A673 (cell line): ENCODE measurements at places on chromosomes 5 and 9.

GRCh38 chr9:132970324-132971062 lies 8.0 kb upstream of the GFI1B start:
- no peaks in the 10 kb centered on the region for H3K36me3 ChIP-seq
- peaks cover 35% of the 10 kb centered on the region for H3K27me3 ChIP-seq
- H3K4me3 ChIP-seq, result no peak overlapping the region
- no peaks in the 10 kb centered on the region for H3K4me1 ChIP-seq
- no peak overlapping the region for H3K27ac ChIP-seq
- no peak for DNase-seq

DNA sequence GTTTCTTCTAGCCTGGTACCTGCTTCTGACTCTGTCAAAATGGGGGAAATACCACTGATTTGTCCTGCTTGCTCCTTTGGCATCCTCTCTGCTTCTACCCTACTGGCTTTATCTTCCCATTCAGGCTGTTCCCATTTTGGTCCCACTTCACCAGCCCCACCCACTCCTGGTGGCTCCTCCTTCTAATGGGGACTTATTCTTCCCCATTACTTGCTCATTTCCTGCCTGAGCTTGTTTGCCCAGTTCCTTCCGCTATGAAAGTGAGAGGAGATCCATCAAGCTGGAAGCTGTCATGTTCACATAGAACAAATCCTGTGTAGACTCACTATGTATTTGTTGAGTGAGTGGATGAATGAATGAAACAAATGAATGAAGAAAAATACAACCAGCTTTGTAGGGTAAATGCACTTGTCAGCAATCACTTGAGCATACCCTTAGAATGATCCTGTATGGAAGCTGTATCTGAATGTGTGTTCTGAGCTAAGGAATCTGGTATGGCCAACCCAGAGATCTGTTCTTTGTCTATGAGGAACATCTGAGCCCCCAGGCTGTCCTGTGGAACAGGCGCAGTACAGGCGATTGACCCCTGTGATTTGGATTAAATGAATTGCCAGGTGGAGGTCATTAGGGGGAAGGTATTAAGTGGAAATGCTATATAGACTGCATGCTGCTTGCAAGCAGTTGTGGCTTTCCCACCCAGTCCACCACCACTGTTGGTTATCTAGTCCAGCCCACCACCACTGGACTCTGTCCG lies 89.5 kb downstream of the APBA1 start:
- H3K36me3 ChIP-seq, result no peaks in the 10 kb centered on the region
- no peaks in the 10 kb centered on the region for H3K4me1 ChIP-seq
- no peak overlapping the region for H3K27ac ChIP-seq
- H3K4me3 ChIP-seq, result no peak overlapping the region
- no peaks in the 10 kb centered on the region for H3K27me3 ChIP-seq

DNA sequence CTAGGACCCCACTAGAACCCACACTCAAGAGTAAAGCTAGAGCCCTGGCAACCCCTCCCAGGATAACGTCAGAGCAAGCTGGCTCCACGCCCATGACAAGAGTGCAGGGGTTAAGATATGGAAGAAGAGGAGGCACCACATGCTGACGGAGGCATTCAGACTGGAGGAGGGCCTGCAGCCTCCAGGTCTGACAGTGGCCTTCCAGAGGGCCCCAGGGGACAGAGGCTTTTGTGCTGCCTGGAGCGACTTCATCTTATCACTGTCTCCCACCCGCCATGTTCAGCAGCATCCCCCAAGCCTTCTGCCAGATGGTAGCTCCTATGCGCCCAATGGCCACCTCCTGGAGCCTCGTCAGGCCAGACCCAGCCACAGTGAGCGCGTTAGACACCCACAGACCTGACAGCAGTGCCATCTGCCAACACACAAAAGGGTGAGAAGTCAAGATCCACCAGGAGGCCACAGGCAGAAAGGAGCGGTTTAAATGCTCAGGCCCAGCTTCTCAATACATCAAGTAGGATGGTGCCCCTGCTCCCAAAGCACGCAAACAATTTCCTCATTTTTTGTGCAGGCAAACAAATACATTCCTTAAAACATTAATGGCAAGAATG lies 65.8 kb downstream of the C5orf15 start:
- H3K27ac ChIP-seq, result no peak overlapping the region
- H3K4me1 ChIP-seq, result peaks cover 51% of the 10 kb centered on the region
- no peaks in the 10 kb centered on the region for H3K27me3 ChIP-seq
- H3K4me3 ChIP-seq, result no peak overlapping the region

DNA sequence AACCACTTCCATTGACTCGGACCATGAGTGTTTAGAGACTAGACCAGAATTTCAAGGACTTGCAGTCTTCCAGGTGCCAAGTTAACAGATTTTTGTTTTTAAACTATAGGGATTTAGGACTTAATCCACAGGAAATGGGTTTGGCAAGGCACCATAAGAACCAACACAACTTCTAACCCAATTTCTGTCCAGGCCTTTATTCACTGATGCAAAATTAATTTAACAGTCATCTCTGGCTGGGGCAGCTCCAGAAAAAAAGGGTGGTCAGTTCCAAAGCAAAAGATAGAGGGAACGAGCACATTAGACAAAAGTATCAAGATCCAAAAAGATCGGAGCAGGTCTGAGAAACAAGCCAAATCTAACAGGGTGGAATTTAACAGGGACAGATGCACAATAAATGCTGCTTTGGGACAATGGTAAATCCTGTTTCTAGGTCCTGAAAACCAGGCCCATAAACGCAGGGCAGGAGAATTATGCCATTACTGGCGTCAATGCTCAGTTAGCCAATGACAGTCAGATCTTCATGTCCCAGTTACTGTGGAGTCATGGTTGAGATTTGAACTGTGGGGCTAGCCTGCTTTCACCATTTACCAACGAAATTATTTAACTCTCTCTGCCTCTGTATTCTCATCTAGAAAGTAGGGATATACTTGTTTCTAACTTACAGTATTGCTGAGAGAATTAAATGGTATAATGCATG lies 590.8 kb upstream of the BRINP1 start:
- DNase-seq, result no peak
- peaks cover 4% of the 10 kb centered on the region for H3K4me1 ChIP-seq
- H3K27me3 ChIP-seq, result peaks cover 15% of the 10 kb centered on the region
- H3K27ac ChIP-seq, result no peak overlapping the region
- H3K36me3 ChIP-seq, result no peaks in the 10 kb centered on the region

DNA sequence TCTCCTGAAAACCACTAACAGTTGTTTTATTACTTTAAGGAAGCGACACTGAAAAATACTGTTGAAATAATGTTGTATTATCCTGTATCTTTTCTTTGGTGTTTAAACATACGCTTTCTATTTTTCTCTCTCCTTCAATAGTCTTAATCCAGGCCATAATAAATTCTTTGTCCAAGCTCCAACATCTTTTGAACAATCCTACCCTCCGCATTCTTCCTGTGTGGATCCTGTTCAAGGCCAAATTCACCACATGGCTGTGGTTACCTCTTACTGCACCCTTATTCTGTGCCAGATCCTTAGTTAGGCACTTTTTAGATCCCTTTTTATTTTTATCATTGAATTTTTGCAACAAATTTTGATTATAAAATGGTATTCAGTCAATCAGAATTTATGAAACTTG lies 1691.5 kb downstream of the MAT2B start:
- no peaks in the 10 kb centered on the region for H3K4me1 ChIP-seq
- no peak overlapping the region for H3K4me3 ChIP-seq
- no peaks in the 10 kb centered on the region for H3K36me3 ChIP-seq

GRCh38 chr9:136671646-136672430 lies 9.1 kb downstream of the EGFL7 start:
- peaks cover 25% of the 10 kb centered on the region for H3K4me1 ChIP-seq
- H3K27me3 ChIP-seq, result no peaks in the 10 kb centered on the region
- H3K4me3 ChIP-seq, result no peak overlapping the region
- no peak overlapping the region for H3K27ac ChIP-seq
- DNase-seq, result peak; percentile 64
- H3K36me3 ChIP-seq, result peaks cover 14% of the 10 kb centered on the region
